ENCODE measurements at places on chromosomes 3 and 15.
A peak's percentile ranks its signal among the peaks of the same experiment; 100 is the strongest.

- DNase-seq, result no peak
These were observed 84.0 kb upstream of the OSBPL11 start for GRCh38 chr3:125679258-125679657.

- DNase-seq, result no peak
These were observed 35.8 kb downstream of the CMTM8 start for GRCh38 chr3:32274306-32274705.

GRCh38 chr3:30625541-30626438 is 19.4 kb downstream of the TGFBR2 start:
- no peak for DNase-seq

DNA sequence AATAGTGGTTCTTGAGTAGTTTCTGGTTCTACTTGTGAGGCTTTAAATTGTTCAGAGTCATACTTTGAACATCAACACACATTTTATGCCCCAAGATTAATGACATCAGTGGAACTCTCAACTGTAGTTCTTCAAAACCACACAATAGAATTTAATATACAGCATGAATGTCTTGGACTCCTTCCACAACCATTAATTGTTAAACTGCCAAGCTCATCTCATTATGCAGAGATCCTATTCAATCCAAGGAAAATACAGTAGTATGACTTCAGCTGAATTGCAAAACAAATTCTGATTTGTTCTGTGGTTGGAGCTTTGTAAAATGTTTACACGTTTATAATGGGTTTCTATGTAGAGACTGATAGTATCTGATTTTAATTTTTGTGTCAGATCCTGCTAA is 199.2 kb upstream of the SLC2A2 start:
- no peak for DNase-seq

DNA sequence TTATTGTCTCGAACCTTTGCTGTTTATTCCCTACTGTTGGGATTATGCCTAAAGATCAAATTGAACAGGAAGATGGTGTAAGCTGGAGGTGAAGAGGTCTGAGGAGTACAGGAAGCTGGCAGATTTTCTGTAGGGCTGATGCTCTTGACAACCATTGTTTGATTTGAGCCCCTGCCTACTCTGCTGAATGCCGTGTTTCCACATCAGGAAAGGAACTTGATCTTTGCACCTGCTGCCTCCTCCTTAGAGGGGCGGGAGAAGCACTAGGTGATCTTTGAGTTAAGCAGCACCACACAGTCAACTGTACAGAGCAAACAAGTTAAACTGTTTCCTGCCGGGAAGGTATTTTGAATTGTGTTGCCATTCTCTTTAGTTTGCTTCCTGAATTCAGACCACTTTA is 364.6 kb upstream of the EPHA6 start:
- DNase-seq, result no peak

GRCh38 chr3:114626751-114627150 is 332.9 kb downstream of the TIGIT start:
- DNase-seq, result no peak

DNA sequence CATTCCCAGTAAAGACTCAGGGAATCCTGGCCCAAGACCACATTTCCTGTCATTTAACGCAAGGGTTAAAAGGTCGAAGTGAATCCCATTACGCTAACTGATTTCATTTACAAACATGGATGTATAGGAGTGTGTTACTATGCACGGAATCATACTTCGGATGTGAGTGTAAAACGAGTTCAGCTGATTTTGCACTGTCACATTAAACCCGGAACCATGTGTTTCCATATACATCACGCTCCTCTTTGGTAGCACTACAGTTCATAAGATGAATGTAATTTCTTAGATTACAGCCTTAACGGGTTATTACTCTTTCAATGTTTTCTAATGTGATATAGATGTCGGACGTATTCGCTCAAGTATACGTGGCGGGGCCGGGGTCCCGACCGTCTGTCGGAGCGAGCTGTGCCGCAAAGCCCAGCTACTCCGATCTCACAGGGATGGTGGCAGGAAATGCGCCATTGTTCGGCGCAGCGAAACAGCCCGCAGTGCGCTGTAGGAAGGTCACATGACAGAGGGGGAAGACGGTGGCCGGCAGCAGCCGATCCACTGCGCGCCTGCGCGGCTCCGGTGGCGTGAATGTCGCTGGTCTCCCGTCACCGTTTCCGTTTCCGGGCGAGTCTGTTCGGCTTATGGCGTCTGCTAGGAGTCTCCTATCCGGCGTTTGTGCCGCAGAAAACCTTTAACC is 97.3 kb downstream of the NPAP1 start:
- peak; percentile 45 for DNase-seq

- no peak for DNase-seq
These were observed 106.2 kb downstream of the CPNE4 start for GRCh38 chr3:131928593-131928992.

DNA sequence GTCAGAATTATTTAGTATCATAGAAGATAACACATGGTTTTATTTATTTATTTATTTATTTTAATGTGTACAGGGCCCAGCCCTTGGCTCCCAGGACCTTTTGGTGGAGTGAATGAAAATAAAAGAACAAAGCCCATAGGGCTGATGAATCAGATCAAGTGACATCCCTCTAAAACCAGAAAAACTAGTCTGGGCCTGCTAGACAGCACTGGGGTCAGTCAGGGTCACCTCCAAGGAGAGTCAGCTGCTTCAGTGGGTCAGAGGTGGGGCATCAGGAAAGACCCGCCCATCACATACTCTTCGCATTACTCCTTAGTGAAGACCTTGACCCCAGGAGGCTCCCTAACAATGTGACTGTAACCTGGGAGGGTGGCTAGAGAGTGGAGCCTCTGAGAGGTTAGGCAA is 12.8 kb downstream of the PPCDC start:
- DNase-seq, result no peak

DNA sequence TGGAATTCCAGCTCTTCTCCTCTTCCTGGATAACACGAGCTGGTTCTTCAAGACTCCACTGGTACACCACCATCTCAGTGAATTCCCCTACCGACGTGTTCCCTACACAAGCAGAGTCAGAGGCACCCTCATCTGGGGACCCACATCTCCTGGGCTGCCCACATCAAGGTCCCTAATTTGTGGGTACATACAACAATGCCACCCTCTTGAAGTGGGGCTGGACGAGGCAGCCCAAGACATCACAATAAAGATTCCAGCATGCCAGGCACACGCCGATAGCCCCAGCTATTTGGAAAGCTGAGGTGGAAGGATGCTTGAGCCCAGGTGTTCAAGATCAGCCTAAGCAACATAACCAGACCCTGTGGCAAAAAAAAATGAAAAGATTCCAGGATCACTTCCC is 221.2 kb upstream of the LINGO1 start:
- DNase-seq, result peak; percentile 35

DNA sequence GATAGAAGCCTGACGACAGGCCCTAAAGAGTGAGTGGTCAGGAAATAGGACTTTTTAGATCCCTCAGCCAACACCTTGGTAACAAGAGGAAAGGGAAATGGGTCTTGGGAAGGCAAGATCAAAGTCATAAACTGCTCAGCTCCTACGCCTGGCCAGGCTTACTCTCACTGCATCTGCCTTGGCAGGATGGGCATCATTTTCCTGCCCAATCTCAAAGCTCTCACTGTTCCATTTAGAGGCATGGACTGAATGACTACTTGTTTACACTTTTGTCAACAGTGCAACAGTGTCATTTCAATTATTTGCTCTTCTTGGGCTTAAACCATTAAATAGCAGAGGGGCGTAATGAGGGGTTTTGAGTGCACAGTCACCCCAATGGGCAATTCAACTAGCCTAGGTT is 808.7 kb downstream of the GRM7 start:
- no peak for DNase-seq

DNA sequence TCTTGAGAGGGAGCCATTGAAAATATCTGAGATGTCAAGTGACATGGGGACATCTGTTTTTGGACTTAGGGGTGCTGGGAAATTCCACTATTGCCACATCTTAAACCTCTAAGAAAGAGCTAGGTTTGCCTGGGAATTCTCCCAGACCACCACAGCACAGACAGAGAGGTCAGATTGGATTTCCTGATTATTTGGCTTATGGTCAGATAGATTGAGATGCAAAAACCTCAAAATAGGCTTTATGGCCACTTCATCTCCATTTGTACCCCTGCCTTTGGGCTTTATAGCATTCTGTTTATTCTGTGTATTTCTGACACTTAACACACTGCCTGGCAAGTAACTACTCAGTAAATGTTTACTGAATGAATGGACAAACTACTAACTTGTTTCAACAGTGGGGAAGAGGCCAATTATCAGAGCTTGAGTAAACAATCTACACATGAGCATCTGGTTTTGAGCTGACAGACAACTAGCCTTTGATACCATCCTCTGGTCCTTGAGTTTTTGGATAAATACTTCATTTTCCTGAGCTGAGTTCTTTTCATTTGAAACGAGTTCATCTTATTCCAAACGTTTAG is 81.8 kb downstream of the TP63 start:
- DNase-seq, result no peak

DNA sequence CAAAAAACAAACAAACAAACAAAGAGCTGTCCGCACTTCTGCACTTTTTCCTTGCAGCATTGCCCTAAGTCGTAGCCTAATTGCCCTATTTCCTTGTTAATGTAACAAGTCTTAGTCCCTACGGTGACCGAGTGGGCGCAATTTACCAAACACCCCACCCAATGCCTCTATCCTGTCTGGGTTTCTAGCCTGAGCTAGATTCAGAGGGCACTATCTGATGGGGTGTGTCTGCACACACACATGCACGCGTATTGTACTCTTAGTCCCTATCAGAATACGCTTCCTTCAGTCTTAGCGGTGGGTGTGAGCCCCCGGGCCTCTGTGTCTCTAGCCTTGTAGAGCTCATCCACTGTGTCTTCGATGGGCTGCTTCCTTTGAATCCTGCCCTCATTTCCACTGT is 125.9 kb upstream of the DLG1 start:
- DNase-seq, result no peak

- no peak for DNase-seq
These were observed 45.6 kb downstream of the CCDC12 start for GRCh38 chr3:46930945-46931403.

DNA sequence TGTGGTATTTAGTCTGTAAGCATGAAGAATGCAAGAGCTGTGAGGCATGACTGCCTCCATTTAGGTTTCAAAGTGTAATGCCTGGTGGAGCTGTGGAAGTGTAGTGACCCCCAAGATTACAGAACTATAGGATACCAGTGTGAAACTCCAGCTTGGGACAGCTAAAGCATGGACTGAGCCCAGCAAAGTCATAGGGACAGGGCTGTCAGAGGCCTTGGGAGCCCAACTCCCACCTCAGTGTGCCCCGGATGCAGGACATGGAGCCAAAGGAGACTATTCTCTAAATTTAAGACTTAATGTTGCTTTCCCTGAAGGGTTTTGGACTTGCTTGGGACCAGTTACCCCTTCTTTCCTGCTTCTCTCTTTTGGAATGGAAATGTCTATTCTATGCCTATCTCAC is 10.8 kb downstream of the GPR15 start:
- DNase-seq, result no peak

DNA sequence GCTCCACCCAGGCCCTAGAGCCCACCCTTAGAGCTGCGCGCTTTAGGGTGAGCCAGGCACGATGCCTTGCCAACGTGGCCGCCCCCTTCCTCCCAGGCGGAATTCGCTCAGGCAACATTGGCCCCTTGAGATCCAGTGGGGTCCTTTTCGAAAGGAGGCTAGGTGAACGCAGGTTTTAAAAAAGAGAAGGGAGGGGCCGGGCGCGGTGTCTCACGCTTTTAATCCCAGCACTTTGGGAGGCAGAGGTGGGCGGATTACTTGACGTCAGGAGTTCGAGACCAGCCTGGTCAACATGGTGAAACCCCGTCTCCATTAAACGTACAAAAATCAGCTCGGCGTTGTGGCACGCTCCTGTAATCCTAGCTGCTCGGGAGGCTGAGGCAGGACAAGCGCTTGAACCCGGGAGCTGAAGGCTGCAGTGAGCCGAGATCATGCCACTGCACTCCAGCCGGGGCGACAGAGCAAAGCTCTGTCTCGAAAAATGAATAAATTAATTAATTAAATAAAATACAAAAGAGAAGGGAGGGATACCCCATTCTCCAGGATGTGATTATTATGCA is 984 bp upstream of the RPP25 start:
- no peak for DNase-seq

Measured in posterior cingulate gyrus (tissue), 11 donors.